Transverse colon (tissue), 4 donors: ENCODE measurements at places on chromosomes 6 and 20.

DNA sequence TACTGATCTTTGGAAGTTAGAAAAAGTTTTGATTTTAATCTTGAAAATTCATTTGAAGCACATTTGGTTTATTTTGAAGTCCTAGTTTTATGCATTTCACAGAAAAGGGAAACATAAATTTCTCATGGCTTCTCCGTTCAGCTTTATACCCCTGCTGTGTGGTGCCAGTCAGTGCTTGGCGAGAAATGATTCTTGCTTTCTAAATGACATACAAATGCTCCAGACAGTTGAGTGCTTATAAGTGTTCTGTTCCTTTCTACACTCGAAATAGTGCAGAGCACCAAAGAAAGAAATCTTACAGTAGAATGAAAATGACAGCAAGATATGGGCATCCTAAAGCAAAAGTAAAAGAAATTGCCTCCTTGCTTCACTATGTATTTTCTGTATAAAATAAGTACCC, 9.0 kb upstream of the ZNF292 start:
- H3K4me1 ChIP-seq: peaks cover 2% of the 10 kb centered on the region
- no peaks in the 10 kb centered on the region for H3K36me3 ChIP-seq
- no peaks in the 10 kb centered on the region for H3K27me3 ChIP-seq
- H3K4me3 ChIP-seq: no peak overlapping the region
- H3K27ac ChIP-seq: no peak overlapping the region

- DNase-seq: peak; percentile 38
- H3K4me3 ChIP-seq: no peak overlapping the region
- peaks cover 66% of the 10 kb centered on the region for H3K27me3 ChIP-seq
- peaks cover 23% of the 10 kb centered on the region for H3K4me1 ChIP-seq
- H3K36me3 ChIP-seq: no peaks in the 10 kb centered on the region
- H3K27ac ChIP-seq: peak overlapping the region; percentile 87
Observed at GRCh38 chr20:51563486-51564332, 21.2 kb upstream of the NFATC2 start.

- no peak for DNase-seq
- H3K27ac ChIP-seq: no peak overlapping the region
- H3K4me1 ChIP-seq: no peaks in the 10 kb centered on the region
- H3K4me3 ChIP-seq: no peak overlapping the region
- H3K27me3 ChIP-seq: no peaks in the 10 kb centered on the region
- H3K36me3 ChIP-seq: no peaks in the 10 kb centered on the region
Observed at GRCh38 chr6:5276581-5276980, 15.3 kb downstream of the FARS2 start.

DNA sequence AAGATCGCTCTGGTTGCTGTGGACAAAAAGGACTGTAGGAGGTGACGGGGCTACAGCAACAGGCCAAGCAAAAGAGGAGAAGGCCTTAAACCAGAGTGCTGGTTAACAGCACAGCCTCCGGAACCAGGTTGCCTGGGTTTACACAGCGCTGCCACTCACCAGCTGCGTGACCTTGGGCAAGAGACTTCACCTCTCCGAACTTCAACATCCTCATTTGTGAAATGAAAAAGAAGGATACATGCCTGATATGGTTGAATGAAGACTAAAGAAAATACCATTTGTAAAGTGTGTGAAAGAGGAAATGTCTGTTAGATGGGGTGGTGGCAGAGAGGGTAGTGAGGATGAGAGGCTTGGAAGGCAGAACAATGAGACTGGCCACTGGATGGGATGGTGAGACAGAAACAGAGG, 44.9 kb downstream of the PREX1 start:
- H3K36me3 ChIP-seq: no peaks in the 10 kb centered on the region
- H3K27ac ChIP-seq: no peak overlapping the region
- H3K27me3 ChIP-seq: no peaks in the 10 kb centered on the region
- H3K4me1 ChIP-seq: peaks cover 22% of the 10 kb centered on the region

- H3K4me3 ChIP-seq: no peak overlapping the region
- DNase-seq: no peak
- H3K27me3 ChIP-seq: no peaks in the 10 kb centered on the region
- H3K4me1 ChIP-seq: no peaks in the 10 kb centered on the region
- no peak overlapping the region for H3K27ac ChIP-seq
Observed at GRCh38 chr20:855466-856360, 22.2 kb downstream of the FAM110A start.

DNA sequence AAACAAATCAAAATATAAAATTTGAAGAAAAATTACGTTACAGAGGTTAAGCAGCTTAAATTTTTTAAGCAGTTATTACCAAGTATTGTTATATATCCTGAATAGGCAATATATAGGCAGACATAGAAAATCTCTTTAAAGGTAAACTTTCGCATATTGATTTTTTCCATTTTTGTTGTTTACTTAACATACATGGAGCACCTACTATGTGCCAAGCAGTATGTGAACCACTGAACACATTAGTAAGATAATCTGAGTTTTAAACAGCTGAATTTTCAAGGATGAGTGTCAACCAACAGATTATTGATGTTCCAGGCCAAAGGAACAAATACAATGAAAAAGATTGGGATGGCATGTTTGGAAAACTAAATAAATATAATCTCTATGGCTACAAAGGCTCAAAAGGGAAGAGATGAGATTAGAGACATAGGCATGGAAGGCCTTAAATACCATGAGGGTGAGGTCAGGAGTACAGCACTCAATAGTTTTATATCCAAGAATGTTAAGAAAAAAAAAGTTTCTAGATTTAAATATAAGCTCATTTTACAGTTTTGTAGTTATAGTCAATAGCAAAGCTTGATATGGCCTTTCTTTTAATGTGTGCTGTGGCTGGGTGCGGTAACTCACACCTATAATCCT, 277.5 kb downstream of the PTPRK start:
- DNase-seq: no peak
- no peak overlapping the region for H3K27ac ChIP-seq
- no peak overlapping the region for H3K4me3 ChIP-seq
